Central memory CD4-positive, alpha-beta T cell (primary cell): ENCODE measurements at places on chromosomes 2 and 18.

DNA sequence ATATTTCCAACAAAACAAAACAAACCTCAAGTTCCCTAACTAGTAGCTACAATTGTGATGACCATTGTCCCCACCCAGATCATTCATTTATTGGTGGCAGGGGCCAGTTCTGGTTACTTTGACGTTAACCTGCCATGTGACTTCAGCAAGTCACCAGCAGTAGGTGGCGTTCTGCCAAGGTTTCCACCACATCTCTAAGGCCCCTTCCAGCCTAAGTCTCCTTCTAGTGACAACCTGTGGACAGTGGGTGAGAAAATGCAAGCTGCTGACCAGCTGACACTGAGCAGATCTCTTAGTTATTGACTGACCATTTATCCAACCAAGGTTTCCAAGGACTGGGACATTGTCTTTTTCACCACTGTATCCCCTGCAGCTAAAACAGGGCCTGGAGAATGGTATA, 98.4 kb downstream of the GPR39 start:
- no peak for DNase-seq

- DNase-seq = no peak
These were observed 93.7 kb downstream of the LOXHD1 start for GRCh38 chr18:46563317-46563716.

- no peak for DNase-seq
These were observed 429.6 kb downstream of the NCKAP5 start for GRCh38 chr2:133138693-133139092.

- no peak for DNase-seq
These were observed 43.8 kb downstream of the MAIP1 start for GRCh38 chr2:199999166-199999565.

GRCh38 chr2:114688241-114688640, 245.8 kb downstream of the DPP10 start:
- DNase-seq = no peak
